Cortex of kidney (tissue), 1 donor: ENCODE measurements at places on chromosomes 4 and X.

- DNase-seq, result no peak
Observed at GRCh38 chr4:141127884-141128283, 5.4 kb downstream of the RNF150 start.

DNA sequence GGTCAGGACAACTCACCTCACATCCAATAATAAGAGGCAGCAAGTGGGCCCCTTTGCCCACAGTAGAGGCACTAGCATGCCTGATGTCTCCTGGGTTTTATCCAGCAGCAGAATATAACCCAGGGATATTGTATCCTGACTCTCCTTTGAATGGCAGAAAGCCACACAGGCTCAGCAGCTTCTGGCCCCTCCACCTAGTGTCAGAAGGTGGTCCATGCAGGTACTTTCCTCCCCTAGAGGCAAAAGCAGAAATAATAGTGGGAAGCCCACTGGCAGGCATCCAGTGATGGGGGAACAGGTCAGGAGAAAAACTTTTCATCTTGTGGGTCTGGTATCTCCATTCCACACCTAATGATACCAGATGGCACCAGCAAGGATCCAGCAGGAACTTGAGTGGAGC lies 75.5 kb upstream of the IRS4 start:
- DNase-seq, result no peak

DNA sequence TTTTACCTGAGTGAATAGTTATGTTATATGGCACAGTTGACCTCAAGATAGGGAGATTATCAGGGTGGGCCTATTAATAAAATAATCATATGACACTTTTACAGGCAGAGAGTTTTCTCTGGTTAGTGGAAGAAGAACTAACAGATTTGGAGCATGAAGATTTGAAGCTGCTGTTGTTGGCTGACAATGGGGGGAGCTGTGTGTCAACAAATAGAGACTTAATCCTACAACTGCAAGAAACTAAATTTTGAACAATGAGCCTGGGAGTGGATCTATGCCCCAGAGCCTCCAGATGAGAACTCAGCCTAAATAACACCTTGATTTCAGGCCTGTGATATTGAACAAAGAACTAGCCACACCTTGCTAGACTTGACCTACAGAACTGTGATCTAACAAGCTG lies 7.2 kb upstream of the CCSER1 start:
- no peak for DNase-seq

DNA sequence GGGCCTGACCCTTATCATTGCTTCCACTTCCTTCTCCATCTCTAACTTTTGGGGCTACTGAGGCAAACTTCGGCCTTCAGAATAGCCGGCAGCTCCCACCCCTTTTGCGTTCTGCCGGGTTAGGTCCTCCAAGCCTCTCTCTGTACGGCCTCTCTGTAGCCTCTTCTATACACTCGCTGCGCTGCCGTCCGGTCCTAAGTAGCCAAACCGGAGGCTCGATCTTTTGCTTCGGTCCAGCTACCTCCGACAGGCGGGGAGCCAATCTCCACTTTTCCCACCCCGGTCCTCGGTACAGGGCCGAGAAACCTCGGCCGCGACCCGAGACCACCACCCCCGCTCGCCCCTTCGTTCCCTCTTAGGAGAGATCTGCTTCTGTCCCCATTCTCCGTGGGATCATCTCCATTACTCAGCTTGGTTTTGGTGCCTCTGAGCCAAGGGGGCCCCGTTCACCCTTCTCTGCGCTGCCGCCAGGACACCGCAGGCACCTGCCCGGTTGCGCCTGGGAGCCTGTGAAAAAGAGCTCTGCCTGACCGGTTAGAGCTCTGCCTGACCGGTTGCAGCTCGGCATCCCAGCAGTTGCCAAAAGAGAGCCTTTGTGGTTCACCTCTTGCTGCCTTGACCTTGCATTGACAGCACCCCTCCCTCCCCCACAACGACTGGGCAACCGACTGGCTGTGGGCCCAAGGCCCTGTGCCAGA lies 1.0 kb upstream of the HTR2C start:
- no peak for DNase-seq

GRCh38 chrX:41475591-41476241 lies 28.6 kb downstream of the NYX start:
- DNase-seq, result no peak

DNA sequence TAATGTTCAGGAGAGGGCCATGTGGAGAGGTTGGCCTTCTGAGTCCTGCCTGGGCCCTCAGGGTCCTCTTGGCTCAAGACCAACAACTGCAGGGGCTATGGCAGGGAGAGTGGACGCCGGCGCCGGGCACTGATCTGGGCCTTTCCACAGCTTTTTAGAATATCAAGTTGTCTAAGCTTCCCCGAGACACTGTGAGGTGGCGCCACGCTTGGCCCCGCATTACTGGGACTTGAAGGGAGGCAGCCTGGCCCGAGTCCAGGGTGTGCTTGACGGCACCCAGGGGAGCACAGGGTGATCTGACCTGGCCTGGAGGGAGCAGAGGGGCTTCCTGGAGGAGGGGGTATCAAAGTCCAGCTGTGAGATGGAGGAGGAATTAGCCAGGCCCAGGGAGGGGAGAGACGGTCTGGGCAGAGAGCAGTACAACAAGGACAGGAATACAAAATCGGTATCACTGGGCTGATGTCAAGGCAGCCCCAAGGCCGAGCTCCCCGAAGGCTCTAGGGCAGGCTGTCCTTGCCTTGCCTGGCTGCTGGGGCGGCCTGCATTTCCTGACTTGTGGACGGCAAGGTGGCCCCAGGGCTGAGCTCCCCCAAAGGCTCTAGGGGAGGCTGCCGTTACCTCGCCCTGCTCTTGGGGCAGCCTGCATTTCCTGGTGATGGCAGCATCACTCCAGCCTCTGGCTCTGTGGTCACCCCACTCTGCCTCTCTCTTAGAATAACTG lies 28.1 kb downstream of the ABLIM2 start:
- no peak for DNase-seq

GRCh38 chrX:6891404-6891803 lies 256.1 kb upstream of the STS start:
- no peak for DNase-seq

GRCh38 chrX:10085223-10085622 lies 71.6 kb upstream of the CLCN4 start:
- DNase-seq, result no peak

GRCh38 chr4:69025191-69025998 lies 70.9 kb upstream of the UGT2B7 start:
- no peak for DNase-seq

GRCh38 chrX:15748841-15749240 lies 10.8 kb downstream of the CA5B start:
- no peak for DNase-seq

GRCh38 chrX:9456250-9457074 lies 8.4 kb upstream of the TBL1X start:
- no peak for DNase-seq

DNA sequence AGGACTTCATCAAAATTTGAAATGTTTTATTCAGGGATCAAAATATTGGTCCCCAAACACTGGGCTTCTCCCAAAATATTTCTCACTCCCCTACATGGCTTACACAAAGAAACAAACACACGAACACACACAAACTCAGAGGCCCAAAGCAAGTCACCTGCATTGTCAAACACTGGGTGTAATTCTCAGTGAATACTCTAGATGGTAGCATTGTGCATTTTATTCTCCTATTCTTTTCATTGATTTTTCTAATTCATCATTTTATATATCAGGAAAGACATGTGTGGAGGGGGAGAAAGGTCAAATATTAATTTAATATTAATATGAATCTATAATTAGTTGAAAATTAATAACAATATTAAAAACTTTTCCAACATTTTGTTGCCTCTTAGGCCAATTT lies 72.3 kb upstream of the TNMD start:
- no peak for DNase-seq
